ENCODE measurements at places on chromosomes 13 and 19.

- DNase-seq, result no peak
Measured at GRCh38 chr19:50702871-50703829, 16.5 kb downstream of the SHANK1 start.

DNA sequence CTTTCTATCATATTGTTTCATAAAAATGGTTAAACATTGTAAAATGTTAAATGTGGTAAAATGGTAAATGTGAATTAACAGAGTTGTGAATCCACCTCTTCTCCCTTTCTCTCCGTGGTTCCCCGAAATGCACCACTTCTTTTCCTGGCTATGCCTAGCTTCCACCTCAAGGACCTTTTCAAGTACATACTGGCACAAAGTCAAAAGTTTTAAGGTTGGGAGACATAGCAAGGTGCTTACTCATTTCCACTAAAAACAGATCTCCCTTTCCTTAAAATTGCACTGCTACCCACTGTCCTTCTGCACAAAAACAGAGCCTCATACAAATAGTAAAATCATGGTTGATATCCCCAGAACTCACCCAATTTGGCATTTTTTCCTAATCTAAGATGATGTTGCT is 558.2 kb downstream of the SLITRK6 start:
- DNase-seq, result no peak

DNA sequence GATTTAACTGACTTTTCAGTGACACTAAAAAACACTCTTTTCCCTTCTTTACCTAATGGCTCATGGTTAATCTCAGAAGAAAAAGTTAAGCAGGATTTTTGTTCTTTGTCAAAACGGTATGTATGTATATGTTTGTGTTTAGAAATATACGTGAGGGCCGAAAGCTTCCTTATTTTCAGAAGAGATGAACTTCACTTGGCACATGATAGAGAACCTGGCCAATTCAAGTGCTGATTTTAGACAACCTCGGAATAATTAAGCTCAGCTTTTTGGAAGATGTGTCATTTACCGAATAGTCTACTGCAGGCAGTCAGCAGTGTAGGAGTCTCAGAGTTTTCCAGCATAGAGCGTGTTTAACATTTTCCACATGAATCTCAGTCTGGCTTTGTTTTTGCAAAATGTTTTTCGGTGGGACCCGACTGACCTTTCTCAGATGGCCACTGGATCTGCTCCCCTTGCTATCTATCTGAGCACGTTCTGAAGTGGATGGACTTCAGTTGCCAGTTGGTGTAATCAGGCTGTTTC is 4.6 kb downstream of the RNASEH2B start:
- peak; percentile 15 for DNase-seq

DNA sequence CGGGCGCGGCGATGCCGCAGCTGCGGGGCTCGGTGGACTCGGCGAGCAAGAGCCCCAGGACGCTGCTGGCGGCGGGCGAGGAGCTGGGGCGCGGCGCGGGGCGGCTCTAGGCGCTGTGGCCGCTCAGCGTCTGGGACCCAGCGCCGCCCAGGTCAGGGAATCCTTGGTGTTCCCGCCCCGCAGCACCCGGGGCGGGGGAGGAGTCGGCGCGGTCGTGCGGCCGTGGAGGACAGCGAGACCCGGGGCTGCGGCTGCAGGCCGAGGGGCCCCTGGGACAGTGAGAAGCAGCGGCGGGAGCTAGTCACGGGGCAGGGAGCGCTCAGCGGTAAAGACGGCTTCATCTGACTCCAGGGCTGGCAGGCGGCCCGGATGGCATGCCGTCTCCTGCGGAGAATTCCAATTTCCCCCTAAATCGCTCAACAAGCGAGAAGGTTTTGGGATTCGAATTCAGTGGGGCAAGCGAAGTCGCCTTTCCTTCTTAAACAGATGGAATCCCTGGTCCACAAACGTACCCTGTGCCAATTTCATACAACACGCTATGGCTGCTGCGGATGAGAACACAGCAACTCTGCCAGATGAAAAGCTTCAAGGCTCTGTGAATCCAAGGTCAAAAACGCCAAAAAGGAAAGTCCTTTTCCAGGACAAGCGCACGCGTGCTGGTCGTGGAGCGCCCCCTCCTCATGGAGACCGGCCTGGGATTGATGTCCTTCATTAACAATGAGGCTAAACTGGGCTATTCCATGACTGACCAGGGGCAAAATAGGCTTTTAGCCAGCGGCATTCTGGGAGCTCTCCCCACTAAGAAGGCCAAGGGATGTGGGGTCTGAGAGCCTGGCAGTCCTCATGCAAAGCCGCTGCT is 4.2 kb upstream of the ZSCAN4 start:
- no peak for DNase-seq

GRCh38 chr13:39297664-39298171 is 259.5 kb downstream of the NHLRC3 start:
- DNase-seq, result no peak

- DNase-seq, result no peak
Measured at GRCh38 chr19:14889994-14890642, 4.2 kb upstream of the OR7A17 start.

GRCh38 chr13:34004676-34005075 is 186.7 kb downstream of the RFC3 start:
- DNase-seq, result no peak

DNA sequence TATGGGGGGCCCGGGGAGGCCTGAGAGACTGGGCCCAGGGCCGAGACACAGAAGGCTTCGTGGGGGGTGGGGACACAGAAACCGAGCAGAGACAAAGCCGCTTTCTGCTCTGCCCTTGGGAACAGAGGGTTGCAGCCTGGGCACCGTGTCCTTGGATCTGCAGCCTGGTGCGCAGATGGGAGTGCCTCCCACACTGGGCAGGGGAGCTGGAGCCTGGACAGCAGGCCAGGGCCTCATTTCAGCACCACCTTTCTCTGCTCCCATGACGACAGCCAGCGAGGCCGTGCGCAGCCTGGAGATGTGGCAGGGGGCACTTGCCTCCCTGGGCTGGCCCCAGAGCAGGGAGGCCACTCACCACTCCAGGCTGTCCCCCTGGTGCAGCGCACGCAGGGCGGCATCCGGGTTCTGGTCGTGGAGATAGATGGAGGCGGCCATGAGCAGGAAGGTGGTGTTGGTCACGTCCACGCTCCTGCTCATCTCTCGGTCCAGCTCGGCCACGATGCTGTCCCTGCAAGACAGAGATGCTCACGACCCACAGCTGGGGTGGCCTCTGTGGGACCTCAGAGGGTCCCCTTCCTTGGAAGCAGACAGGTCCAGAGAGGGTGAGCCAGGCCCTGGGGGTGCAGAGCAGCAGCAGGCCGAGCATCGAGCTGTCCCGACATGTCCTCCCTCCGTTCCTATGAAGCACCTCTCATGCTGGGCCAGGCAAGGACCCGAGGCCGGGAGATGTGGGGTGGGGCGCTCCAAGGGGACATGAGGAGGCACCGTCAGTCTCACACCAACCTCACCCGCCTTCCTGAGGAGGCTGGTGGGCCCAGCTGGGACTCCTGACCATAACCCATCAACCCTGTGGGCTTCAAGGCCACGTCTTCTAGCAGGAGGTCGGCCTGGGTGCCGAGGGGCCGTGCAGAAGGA is 10.9 kb upstream of the CERS1 start:
- no peak for DNase-seq

DNA sequence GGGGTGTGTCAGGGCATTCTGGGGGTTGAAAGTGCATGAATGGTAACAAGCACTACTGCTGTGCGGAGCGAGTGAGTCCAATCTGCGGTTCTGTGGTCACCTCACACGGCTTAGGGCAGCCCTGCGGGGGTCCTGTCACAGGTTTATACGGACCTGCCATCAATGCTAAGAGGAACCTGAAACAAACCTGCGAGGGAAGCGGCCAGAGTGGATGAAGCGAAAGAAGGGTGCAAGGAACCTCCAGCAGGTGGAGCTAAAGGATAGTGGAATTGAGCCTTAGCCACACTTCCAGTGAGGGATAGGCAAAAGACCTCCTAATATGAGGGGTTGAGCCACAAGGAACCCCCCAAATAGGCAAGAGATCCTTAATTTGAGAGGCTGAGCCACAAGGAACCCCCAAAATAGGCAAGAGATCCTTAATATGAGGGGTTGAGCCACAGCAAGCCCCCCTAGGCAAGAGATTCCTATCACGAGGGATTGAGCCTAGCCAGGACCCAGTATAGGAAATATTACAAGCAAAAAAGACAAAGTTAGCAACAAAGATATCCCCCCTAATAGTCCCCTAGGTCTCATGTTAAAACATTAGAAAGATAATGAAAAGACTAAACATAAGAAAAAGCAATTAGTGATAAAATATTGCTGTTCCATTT is 6.3 kb upstream of the ZNF69 start:
- peak; percentile 12 for DNase-seq

DNA sequence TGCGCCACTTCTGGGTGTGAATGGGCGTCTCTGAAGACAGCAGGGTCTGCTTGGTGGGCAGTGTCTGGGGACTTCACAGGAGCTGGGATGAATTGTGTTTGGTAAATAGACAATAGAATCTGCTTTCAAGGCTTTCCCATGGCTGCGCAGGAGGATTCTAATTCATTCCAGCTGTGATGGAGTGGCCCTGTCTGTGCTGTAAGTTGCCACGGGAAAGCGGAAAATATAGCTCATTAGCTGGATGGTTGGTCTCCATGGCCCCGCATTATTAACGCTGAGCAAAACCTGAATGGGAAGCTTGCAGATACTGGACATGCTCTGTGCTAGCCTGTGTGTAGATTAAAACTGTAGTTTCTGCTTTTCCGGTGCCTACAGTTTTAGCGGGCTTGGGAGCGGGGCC is 15.6 kb upstream of the C1QTNF9 start:
- no peak for DNase-seq

GRCh38 chr19:4042731-4043082 is 24.0 kb downstream of the ZBTB7A start:
- no peak for DNase-seq

- peak; percentile 63 for DNase-seq
Measured at GRCh38 chr19:18205200-18205892, 1.5 kb upstream of the RAB3A start.
